ENCODE measurements at places on chromosomes 13 and 19.

DNA sequence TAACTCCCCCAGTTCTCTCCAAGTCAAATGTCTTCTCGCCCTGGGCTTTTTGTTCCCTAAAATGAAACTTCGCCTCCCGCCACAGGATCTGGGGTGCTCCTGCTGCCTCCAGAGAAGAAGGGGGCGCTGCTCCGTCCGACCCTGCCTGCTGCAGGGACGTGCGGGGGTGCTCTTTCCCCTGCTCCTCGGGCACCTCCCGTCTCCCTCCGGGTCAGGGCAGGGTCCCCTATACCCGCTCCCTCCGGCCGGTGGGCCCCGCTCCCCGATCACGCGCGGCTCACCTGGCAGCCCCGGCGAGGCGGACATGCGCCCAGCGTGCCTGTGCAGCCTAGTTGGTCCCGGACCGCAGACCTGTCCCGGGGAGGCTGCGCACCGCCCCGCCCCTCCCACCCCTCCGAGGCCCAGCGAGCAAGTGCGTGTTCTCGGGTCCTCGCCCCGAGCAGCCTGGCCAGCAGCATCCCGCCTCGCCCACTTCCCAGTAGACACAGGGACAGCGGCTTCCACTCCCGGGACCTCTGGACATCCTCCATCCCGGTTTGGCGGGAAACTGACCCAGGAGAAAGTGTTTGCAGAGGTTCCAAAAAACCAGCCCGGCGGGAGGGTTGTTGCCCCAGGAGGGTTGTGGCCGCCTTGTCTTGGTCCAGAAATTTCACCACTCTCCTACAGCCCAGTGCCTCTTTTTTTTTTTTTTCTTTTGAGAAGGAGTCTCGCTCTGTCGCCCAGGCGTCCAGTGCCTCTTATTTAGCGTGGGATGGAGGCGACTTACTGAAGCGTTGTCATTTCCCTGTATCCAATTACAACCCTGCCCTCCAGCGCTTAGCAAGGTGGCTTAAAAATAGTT is at the start of gene OXGR1:
Gene OXGR1, minus strand, starts transcription at position 460 of the 841 bp plus-strand sequence. CDS start 6,717 bp downstream, outside the sequence.
- DNase-seq, result no peak

DNA sequence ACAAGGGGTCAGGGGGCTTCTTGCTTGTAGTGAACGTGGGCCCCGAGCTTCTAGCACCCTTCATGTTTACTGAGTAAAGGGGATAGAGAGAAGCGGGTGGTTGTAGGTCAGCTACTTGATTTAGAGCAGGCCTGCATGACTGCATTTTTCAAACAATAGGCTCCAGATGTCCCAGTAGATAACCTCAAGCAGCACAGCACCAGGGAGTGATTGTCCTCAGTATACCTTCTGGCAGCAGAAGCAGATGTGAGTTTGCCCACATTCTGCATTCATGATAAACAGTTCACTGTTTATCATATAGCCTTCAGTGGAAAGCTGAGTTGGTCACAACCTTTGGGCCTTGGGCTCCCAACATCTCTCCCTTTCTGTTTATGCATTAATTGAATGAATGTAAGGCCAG is 4.8 kb downstream of the ZNF439 start:
- no peak for DNase-seq

GRCh38 chr13:93279982-93280381 is 53.4 kb downstream of the GPC6 start:
- no peak for DNase-seq

DNA sequence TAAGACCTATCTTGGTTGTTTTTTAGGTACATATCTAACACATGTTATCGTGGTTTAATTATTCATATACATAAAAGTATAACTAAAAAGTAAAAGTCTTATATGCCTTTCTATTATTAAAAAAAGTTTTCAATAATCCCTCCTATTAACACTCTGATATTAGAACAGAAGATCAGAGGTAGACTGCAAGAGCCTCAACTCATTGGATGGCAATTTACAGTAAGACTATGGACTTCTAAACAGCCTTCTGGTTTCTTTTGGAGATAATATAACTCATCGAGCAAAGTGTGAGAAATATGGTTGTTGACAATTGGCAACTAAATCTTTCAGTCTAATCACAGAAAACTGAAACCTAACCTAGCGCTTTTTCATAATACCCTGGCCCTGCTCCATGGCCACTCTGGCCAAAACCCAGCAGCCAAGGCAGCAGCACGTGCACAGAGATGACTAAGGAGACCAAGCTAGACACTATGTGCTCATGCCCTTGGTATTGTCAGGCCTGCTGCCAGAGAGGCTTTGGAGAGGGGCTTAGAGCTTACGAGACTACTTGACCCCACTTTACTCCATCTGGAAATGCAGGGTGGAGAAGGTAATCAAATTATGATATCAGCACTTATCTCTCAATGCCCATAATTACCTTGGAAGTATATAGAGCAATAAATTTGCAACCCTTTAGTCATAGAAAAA is 40.6 kb upstream of the EEF1AKMT1 start:
- no peak for DNase-seq

GRCh38 chr13:78121001-78121400 is 202.4 kb upstream of the EDNRB start:
- DNase-seq, result no peak

- no peak for DNase-seq
These were observed 3.5 kb downstream of the LRP3 start for GRCh38 chr19:33197591-33198000.

- DNase-seq, result no peak
These were observed 576.0 kb downstream of the PCDH17 start for GRCh38 chr13:58207501-58207900.

DNA sequence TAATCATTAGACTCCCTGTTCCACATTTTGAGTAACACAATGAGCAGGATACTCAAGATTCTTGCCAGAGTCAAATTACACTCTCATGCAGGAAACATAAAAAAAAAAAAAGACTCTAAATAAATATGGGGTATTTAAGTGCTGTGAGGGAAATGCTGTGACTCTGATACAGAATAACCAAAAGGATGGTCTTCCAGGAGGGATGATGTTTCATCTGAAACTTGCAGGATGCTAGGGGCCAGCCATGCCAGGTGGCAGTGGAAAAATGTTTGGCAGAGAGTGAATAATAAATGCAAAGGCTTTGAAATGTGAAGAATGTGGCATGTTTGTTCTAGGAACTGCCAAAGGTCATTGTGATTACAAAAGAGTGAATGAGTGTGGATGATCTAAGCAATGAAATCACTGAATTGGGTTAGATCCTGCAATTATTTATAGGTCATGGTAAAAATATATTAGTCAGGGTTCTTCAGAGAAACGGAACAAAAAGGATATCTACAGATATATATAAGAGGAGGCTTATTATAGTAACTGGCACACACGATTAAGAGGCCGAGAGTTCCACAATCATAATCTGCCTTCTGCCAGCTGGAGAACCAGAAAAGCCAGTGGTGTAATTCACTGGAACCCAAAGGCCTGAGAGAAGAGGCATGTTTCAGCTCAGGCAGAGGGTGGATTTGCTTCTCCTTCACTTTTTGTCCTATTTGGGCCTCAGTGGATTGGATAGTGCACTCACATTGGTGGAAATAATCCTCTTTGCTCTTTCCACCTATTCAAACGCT is 1832.8 kb upstream of the MIR17HG start:
- DNase-seq, result no peak

DNA sequence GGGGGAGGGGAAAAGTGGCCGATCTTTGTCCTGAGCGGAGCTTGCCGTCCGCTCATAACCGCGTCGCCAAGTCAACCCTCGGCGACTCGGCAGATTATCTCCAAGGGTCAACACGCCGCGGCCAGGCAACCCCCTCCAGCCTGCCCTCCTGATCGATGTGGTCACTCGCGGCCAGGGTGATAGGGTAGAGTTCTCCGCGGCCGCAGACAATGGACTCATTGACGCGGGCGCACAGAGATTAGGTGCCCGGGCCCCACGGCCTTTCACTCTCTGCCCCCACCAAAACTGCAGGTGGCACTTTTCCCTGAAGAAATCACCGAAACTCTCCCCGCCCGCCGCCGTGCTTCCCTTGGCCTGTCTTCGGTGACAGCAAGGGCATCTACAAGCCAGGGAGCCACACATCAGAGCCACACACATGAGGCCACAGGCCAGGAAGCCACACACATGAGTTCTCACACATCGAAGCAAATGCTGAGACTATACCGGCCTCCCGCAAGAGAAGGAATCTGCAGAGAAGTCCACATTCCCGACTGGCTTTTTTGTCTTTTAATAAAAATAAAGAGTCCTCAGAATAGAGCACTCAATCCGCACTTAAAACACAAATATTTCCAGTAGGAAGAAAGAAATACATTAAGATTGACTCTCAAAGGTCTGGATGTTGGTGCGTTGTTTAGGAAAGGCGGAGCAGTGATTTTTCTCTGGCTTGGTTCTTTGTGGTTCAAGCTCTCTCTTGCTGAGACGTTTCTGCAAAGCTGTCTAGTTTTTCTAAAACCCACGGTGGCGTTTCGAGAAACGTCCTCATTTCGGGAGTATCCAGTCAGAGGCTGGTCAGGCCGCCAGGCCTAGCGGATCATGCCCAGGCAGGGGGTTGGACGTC is 1.5 kb upstream of the PDX1 start:
- DNase-seq, result no peak

- no peak for DNase-seq
These were observed 368.2 kb downstream of the COG6 start for GRCh38 chr13:40023595-40024203.

DNA sequence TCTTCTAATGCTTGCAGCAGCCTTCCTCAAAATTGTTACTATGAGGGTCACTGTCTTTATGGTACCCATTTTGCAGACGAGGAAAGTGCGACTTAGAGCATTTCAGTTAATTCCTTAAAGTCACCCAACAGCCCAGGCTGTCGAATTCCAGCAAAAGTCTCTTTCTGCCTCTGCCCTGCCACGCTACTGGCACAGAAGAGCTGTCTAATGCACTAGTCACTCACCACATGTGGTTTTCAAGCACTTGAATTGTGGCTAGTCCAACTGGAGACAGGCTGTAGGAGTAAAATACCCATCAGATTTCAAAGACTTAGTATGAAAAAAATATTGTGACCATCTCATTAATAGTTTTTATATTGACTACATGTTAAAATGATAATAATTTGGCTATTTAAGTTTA is 1.7 kb downstream of the FPR1 start:
- no peak for DNase-seq

DNA sequence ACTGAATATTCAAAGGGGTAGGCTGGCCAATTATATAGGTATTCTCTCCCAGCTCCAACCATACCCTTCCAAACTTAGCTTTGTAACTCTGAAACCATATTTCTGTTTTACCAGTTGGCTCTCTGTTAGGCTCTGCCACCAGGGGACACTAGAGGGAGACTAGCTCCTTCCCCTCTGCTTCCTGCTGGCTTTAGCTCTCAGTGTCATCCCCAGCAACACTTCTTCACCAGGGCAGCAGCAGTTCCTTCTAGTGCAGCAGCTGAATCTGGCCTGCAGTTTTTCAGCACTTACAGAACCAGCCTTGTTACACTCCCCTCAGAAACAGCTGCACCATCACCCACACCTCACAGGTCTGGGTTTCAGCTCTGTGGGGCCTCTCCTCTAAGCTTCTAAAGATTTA is 51.0 kb upstream of the DOCK9 start:
- DNase-seq, result peak; percentile 43

DNA sequence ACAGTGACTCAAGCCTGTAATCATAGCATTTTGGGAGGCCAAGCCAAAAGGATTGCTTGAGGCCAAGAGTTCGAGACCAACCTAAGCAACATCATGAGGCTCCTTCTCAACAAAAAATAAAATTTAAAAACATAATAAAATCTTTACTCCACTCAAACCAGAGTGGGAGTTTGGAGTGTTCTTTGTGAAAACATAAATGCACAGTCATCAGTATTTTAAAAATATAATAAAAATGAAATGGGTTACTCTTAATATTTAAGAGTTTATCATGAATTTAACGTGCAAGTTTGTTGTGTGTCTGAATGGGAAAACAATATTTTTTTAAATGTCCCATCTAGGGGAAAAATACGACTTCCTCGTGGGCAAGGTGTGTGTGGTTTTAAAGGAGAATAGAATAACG is 78.6 kb upstream of the STARD13 start:
- DNase-seq, result no peak

DNA sequence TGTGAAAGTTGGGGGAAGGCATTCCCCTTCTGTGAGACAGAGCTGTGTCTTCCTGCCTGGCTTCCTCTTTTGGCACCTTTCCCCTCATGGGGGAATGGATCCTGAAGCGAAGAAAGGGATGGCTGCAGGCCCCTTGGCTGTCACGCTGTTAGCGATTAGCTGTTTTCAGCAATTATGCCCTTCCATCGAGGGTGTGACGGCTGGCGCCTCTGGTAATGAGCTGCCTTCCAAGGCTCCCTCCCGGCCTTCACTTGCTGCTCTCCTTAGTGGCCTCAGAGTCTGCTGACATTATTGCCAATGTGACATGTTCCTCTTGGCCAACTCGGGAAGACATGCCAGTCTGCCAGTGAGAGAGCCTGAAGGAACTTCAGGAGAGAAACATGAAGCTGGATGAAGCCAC is 162.1 kb downstream of the ZIC5 start:
- DNase-seq, result no peak

DNA sequence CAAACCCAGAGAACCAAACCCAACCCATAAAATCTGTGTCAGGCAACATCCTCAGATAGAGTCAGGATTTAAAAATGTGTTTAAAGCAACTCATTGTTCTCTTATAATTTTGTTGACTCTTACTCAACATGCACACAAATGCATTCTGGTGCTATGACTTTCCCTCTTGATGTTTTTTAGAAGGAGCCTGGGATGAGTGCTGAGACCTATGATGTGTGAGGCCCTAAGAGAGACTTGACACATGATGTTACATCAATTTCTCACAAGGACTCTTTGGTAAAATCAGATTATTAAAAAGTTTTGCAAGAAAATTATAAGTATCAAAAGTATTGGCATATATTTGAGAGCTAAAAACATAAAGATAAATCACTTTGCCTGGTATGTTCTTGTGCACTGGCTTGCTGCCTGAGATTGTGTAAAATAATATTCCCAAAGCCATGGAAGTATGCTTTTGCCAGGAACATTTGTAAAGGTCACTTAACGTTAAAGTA is 173.9 kb downstream of the DCLK1 start:
- no peak for DNase-seq

DNA sequence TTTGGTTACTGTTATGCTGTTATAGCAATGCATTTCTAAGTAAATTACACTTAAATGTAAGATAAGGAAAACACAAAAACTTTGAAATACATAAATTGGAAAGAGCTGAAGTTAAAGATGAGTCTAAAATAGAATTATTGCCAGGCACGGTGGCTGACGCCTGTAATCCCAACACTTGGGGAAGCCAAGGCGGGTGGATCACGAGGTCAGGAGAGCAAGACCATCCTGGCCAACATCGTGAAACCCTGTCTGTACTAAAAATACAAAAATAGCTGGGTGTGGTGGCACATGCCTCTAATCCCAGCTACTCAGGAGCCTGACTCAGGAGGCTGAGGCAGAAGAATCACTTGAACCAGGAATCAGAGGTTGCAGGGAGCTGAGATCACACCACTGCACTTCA is 905.4 kb upstream of the GPC6 start:
- no peak for DNase-seq

DNA sequence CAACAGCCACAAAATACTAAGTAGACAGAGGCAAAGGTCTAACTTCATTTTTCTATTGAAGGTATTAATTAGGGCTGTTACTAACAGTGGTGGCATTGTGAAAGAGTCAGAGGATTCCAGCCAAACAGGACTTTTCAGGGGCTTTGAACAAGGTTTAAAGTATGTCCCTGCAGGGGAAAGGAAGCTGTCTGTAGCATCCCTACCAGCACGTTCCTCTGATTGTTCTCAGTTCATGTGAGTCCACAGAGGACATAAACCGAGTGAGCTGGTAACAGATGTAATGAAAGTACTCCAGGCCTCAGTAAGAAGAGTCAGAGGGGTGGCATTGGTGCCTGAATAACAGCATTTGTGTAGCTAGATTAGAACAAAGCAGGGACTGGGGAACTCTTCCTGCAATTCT is 15.3 kb upstream of the SPATA13 start:
- DNase-seq, result no peak

Data from activated CD4-positive, alpha-beta T cell treated with anti-CD3 and anti-CD28 coated beads, Interleukin-2, amount 50 U/mL, for 1 hour (primary cell).